ENCODE measurements at places on chromosomes 12 and 14. TPM values are rescaled to one million over a fixed set of nuclear protein-coding genes. Genes with fewer than 3 reads are reported as not detected.

Gene IAPP
- not detected for total RNA-seq

Gene RAD9B
- total RNA-seq: not detected

DNA sequence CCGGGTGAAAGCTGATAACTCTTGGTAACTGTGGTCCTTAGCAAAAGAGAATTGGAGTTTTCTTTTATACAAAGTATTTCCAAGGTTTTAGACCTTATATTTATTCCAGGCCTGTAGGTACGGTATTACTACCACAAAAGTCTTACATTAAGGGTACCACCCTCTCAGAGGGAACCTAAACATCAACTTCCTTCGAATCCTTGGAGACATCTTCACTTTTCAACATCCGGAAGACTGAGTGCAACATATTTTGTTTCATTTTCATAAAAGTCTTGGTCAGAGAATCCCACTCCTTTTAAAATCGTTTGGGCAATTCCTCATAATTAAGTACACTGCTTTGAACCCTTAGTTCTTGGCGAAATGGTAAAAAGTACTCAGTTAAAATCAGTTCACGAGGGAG, 1.2 kb downstream of the CNOT2 start:
- DNase-seq: no peak

- DNase-seq: peak; percentile 50
Measured at GRCh38 chr14:67031920-67032774, 157.1 kb upstream of the GARIN2 start.

DNA sequence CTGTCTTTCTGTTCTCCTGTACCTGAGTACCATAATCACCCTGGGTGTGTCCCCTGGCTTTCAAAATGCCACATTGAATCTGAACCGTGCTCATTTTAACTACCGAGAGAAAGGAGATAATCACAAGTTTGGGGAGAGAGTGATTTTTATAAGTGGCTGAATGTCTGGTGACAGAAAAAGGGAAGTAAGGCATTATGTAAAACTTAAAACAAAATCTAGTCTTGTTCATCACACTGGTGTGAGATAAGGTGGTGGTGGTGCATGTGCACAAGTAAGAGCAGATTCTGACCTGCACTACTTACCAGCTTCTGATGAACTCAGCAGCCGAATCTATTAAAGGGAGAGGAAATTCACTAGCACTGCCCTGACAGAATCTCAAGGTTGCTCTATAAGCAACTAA, 56.3 kb downstream of the SPPL3 start:
- DNase-seq: no peak

GRCh38 chr12:128191380-128191779, 75.6 kb upstream of the TMEM132C start:
- no peak for DNase-seq

GRCh38 chr12:31832740-31833729, 104.2 kb upstream of the AMN1 start:
- no peak for DNase-seq

- no peak for DNase-seq
Measured at GRCh38 chr14:103818870-103819269, 28.5 kb downstream of the PPP1R13B start.

DNA sequence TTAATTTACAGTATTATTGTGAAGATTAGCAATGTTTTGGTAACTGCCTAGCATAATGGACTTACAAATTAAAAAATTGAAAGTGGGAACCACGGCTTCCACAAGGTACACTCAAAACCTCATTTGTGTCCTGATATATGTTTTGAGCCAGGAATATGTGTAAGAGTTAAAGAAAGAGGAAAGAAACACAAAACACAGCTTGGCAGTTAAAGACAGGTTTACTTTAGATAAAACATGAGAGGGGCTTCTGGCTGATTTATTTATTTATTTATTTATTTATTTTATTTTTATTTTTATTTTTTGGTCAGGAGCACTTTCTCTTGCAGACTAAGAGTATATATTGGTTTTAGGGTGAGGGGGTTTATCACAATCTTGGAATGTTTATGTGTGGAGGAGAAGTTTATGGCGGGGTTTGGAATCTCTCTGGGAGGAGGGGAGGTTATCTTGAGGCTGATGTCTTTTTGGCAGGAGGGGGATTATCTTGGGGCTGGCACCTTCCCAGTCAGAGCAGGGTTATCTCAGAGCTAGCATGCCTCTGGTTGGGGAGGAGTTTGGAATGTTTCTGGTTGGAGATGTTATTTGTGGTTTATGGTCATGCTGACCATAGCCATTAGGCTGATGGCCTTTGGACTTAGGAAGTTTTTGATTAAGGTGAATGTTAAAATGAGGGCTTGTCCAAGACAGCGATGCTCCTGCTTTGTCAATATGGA, 436.7 kb downstream of the DAD1 start:
- DNase-seq: no peak

DNA sequence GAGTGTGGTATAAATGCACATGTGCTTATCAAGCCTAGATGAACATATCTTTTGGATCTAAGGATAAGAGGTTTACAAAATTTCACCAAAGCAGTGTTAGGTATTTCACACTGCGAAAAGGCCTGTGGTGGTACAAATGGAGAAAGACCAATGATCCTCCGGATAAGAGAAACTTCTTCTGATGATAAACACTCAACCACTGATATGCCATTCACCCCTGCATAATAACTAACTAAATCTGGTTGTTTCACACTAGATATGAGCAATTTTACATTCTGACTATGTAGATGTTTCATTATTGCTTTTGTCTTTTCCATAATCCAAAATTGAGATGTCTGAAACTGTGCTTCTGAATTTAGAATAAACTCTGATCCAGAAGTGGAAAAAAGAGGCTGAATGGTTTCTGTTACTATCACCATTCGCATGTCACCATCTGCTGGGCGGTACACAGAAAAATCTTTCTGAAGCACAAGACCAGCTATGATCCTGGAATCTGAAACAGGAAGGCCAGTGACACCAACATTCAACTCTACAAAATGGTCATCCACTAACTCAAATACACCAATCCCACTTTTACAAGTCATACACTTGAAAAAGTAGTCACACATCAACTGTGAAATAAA, 1.3 kb downstream of the BBS10 start:
- no peak for DNase-seq

Measured in H1 (cell line).